ENCODE measurements at places on chromosomes 6 and 20. TPM values are rescaled to one million over a fixed set of nuclear protein-coding genes. Genes with fewer than 3 reads are reported as not detected.

SRSF12 gene
- total RNA-seq: 1.5 TPM

DEFB129 gene
- not detected for total RNA-seq

PGC gene
- not detected for total RNA-seq

NPBWR2 gene
- not detected for total RNA-seq

TSHZ2 gene
- not detected for total RNA-seq

SSR1 gene
- total RNA-seq: 67.1 TPM

CLPSL2 gene
- 1.2 TPM for total RNA-seq

TFAP2D gene
- total RNA-seq: not detected

RHAG gene
- total RNA-seq: 0.07 TPM

DZANK1 gene
- 2.7 TPM for total RNA-seq

OR2H1 gene
- not detected for total RNA-seq

NRSN1 gene
- not detected for total RNA-seq

TREML2 gene
- total RNA-seq: not detected

WFDC2 gene
- total RNA-seq: not detected

MCHR2 gene
- total RNA-seq: not detected

VNN1 gene
- 0.07 TPM for total RNA-seq

KCNS1 gene
- total RNA-seq: not detected

MOXD1 gene
- 2.3 TPM for total RNA-seq

CLVS2 gene
- 0.14 TPM for total RNA-seq

TRERF1 gene
- 8.0 TPM for total RNA-seq

CD93 gene
- not detected for total RNA-seq

ACSS1 gene
- 13.1 TPM for total RNA-seq

FKBP1C gene
- total RNA-seq: 2.3 TPM

PARD6B gene
- total RNA-seq: 2.9 TPM

Data from A549 treated with CORT108297 at 1 μM for 4 hours (cell line).